ENCODE measurements at places on chromosomes 4 and X.

- DNase-seq: no peak
Measured at GRCh38 chr4:52107336-52107735, 56.2 kb downstream of the SPATA18 start.

DNA sequence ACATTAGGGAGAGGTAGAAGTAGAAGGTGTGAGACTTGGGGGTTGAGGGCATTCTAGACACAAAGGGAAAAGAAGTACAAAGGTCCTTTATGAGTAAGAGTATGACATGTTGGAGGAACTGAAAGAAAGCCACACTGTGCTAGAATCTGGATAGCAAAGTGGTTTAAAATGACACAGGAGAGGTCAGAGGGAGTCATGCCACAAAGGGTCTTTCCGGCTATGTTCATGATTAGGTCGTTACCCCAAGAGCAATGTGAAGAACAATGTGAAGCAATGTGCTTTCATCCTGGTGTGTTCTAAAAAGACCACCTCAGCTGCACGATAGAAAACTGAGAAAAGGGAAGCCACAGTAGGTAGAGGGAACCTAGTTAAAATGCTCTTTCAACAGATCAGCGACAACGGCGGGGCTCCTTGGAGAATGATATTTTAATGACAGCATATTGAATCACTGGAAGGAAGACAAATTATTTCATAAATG is 29.2 kb downstream of the SMIM14 start:
- DNase-seq: no peak

GRCh38 chr4:52868133-52868532 is 6.0 kb downstream of the RASL11B start:
- DNase-seq: no peak

GRCh38 chrX:22397566-22397965 is 124.9 kb downstream of the CBLL2 start:
- no peak for DNase-seq

DNA sequence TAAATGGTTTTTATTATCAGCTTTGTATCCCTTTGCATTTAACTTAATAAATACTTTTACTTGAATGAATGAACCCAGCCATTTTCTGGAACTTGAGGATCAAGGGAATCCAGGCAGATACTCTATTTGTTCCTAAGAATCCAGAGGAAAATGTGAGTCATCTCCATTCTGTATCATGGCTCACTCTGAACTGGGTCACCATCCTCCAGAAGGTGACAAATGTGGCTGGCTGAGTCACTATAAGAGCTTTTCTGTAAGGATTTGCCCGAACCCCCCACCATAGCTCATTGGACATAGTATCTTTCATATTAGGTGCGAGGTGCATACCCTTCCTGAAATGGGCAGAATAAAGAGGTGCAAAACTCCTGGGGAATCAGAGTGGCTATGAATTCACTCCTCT is 25.8 kb downstream of the RTL9 start:
- DNase-seq: no peak

DNA sequence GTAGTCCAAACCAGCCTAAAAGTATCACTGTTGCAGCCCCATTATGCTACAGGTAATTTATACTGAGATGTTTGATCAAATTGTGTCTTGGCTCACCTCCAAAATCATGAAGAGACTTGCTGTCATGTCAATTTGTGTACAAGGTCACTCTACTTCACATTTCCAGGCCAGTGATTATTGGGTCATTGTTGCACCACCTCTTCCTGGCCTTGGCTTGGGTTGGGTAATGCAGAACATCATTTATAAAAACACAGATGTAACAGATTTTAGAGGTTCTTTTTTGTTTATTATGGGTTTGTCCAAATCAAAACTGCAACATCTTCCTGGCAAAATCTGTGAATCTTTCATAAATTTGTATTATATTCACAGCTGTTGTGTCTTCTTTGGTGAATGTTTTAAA is 459.5 kb downstream of the ANKRD50 start:
- DNase-seq: no peak

DNA sequence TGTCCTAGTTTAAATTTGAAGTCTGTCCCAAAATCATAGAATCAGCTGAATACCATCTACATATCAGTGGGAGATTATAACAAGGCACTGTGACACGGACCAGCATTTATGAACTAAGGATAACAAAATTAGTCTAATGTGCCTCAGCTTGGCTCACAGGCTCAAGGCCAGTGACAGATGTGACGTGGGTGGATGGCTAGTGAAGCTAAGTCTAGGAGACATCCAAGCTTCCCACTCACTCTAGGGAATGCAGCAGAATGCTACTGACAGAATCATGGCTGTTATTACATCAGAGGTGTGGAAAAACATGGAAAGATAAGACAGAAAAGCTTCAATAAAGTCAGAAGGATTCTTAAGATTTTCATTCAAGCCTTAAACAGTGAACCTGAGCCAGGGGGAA is 329.9 kb downstream of the NAF1 start:
- DNase-seq: no peak

DNA sequence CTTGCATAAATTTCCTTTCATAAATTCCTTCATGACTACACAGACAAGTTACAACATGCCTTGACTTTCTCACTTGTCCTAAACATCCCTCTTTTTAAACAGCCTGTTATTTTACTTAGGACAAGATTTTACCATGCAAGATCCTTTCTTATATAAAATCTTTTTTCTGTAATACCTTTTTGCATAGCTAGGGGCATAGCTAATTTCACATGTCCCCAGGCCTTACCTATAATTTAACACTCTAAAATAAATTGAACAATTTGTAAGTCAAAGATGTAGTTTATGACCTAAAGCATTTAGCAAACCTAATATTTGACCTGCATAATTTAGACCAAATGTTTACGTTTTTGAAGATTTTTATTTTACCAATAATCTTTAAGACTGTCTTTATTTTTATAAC is 396.3 kb upstream of the FSTL5 start:
- DNase-seq: no peak

DNA sequence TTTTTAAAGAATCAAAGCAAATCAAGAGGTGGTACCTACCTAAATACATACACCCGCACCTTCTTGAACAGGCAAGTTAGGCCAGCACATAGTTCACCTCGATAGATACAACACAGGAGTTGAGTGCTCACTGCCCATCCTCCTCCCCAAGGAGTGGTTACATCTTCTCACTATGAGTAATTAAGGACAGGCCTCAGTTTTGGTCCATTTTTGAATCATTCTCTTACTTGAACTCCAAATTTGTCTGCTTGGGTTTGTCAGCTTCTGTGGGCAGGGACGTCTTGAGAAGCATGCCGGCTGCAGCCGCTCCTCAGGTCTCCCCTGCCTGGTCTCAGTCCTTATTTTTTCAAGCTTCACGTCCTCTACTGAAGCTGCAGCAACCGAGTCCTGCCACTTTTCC is 190.6 kb upstream of the RBPJ start:
- DNase-seq: no peak

DNA sequence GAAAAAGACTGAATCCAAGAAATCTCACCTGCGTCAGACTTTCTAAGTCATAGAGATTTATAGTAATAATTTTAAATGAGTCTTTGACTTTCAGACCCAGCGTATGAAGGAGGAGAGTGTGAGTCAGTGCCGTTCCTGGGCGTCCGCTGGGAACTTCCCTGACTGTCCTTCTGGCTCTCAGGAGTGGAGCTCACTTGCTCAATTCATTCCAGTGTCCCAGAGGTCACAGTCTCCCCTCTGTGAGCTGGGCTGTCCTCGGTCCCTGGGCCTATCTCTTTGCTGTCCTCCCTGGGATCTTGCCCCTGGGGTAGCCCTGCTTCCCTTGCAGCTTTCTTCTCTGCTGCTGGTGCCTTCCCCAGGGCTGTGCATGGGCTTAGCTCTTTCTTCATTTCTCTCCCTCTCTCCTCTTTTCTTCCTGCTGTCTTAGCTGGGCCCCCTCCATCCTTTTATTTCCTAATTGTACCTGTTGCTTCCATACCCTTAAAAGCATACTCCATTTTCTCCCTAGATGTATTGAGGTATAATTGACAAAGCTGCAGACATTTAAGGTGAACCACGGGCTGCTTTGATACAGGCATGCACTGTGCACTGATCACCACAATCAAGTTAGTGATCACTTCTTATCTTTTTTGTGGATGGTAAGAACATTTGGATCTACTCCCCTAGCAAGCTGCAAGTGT is 11.6 kb downstream of the SORBS2 start:
- DNase-seq: no peak

GRCh38 chr4:68383115-68383514 is 33.2 kb upstream of the YTHDC1 start:
- DNase-seq: no peak

DNA sequence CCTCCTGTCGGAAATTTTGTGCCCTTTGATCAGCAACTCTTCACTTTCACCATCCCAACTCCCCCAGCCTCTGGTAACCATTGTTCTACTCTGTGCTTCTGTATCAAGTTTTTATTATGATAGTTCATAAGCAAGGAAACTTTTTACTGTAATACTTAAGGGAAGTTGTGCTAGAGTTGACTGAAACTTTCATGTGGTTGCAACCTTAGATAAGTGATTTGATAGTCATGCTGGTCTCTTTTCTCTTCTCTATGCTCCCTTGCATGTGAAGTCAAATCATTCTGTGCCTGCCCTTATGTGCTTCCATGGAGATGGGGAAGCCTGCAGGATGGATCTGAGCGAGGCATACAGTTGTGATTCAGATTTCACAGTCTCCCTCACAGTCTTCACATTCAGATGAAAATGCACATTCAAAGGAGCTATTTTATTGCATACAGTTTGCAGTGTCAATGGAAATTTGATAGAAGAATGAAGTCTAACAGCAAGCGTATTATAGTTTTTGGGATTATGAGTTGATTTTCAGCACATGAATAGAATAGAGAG is 1428.3 kb upstream of the TENM3 start:
- DNase-seq: no peak

- DNase-seq: no peak
Measured at GRCh38 chr4:184782731-184783373, 42.9 kb downstream of the ACSL1 start.

DNA sequence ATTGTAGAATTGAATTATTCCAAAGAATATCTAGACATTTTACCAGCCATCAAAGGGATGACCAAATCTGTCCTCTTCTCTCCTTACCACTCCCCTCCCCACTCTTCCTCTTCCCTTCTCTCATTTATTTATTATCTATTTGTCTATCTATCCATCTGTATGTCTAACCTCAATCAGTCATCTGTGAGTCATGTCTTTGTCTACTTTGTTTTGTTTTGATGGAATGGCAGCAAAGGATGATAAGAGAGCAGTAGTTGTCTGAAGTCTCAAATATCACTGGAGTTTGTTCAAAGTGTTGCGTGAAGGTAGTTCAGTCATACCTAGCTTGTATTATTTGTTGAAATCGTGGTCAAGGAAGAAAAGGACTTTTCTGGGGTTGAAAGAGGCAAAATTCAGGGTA is 34.7 kb upstream of the PGRMC2 start:
- no peak for DNase-seq

DNA sequence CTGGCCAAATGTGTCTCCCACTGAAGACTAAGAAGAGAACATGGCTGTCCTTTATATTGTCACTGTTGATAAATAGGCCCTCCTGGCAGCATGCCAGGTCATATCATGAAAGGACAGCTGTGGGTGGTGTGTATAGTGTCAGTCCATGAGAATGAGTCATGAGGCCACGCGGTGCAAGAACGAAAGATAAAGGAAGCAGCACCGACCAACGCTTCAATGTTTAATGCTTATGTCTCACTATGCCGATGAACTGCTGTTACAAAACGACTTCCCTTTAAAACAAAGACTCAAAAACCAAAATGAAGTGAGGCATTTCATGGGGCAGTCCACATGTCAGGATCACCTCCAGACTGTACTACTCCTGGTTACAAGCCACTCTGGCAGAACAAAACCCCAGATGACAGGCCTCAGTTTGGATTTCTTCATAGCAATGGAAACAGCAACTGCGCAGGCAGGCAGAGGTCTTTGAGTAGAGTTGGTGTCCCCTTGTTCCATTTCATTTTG is 5.2 kb upstream of the TCEANC start:
- peak; percentile 63 for DNase-seq

- DNase-seq: no peak
Measured at GRCh38 chr4:102295153-102295862, 50.0 kb downstream of the SLC39A8 start.

GRCh38 chrX:40933132-40933705 is 152.0 kb upstream of the USP9X start:
- no peak for DNase-seq

DNA sequence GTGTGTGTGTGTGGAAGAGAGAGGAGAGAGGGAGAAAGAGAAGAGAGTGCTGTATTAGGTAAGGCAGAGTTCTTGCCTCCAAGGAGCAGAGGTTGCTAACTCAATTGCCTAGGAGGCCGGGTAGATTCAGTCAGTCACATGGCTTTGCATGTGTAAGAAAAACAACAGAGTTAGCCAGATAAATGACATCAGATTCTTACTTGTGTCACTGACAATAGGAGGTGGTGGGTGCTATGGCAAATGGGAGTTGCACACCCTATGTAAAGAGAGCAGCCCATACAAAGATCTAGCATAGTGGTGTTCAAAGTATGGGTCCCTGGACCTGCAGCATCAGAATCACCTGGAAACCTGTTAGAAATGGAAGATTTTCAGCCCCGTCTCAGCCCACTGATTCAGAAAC is 14.4 kb upstream of the PGRMC2 start:
- DNase-seq: no peak

DNA sequence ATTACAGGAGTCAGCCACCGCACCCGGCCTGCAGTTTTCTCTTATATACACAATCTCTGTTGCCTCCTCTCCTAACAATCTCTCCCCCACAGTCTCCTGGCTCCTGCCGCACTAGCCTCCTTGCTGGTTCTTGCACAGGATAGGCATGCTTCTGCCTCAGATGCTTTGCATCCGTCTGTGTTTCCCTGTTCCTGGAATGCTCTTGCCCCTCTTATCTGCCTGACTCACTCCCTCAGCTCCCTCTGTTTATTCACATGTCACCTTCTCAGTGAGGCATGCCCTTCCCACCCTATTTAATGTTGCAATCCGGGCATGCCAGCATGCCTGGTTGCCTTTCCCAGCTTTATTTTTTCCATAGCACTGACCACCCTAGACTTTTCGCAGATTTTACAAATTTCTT is 161.9 kb downstream of the PHF8 start:
- no peak for DNase-seq

GRCh38 chr4:1706358-1706757 is 5.8 kb downstream of the SLBP start:
- no peak for DNase-seq

- DNase-seq: no peak
Measured at GRCh38 chr4:188032583-188032982, 37.0 kb downstream of the ZFP42 start.

DNA sequence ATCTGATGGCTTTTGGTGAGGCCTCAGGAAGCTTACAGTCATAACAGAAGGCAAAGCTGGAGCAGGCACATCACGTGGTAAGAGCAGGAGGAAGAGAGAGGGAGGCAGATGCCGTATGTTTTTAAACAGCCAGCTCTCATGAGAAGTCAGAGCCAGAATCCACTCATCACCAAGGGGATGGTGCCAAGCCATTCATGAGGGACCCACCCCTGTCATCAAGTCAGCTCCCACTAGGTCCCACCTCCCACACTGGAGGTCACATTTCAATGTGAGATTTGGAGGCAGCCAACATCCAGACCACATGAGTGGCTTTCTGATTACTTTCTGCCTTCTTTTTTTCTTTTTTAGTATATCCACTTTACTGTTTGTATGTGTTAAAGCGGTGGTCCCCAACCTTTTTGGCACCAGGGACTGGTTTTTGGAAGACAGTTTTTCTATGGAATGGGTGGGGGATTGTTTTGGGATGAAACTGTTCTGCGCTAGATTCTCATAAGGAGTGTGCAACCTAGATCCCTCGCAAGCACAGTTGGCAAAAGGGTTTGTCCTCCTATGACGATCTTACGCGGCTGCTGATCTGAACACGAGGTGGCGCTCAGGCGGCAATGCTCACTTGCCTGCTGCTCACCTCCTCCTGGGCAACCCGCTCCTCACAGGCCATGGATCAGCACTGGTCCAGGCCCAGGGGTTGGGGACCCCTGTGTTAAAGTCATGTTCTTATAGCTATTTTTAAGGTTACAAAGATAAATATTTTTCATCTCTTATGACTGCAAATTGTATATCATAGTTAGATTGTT is 61.7 kb downstream of the SLIT2 start:
- DNase-seq: no peak

Measured in CD4-positive, alpha-beta T cell treated with Interferon gamma for 1 hour (primary cell).